ENCODE measurements at places on chromosomes 11 and 22.

- no peak for DNase-seq
- no peaks in the 10 kb centered on the region for H3K4me1 ChIP-seq
- no peaks in the 10 kb centered on the region for H3K36me3 ChIP-seq
Observed at GRCh38 chr11:68279676-68280075, 7.9 kb upstream of the C11orf24 start.

GRCh38 chr11:3880724-3881123 is 25.3 kb downstream of the STIM1 start:
- no peak for DNase-seq
- no peaks in the 10 kb centered on the region for H3K27me3 ChIP-seq
- no peaks in the 10 kb centered on the region for H3K36me3 ChIP-seq
- peaks cover 16% of the 10 kb centered on the region for H3K4me1 ChIP-seq
- no peak overlapping the region for H3K27ac ChIP-seq
- no peak overlapping the region for H3K4me3 ChIP-seq

DNA sequence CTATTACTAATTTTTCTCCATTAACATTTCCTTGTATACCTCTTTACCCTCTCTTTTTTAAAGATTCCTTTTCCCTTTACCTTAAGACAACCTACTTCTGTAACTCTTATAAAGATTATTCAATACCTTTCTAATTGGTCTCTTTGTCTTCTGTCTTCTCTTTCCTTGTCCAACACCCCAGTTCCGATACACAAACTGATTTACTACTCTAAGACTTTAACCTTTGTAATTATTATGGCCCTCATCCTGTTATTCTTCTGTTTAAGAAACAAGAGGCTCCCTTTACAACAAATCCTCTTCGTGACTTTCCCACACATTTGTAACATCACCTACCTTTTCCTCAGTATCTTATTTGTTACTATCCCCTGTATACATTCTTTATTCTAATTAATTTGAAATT is 81.8 kb downstream of the TTC17 start:
- H3K4me3 ChIP-seq, result no peak overlapping the region
- peaks cover 50% of the 10 kb centered on the region for H3K36me3 ChIP-seq
- no peaks in the 10 kb centered on the region for H3K27me3 ChIP-seq
- no peak for DNase-seq
- H3K4me1 ChIP-seq, result no peaks in the 10 kb centered on the region
- no peak overlapping the region for H3K27ac ChIP-seq

DNA sequence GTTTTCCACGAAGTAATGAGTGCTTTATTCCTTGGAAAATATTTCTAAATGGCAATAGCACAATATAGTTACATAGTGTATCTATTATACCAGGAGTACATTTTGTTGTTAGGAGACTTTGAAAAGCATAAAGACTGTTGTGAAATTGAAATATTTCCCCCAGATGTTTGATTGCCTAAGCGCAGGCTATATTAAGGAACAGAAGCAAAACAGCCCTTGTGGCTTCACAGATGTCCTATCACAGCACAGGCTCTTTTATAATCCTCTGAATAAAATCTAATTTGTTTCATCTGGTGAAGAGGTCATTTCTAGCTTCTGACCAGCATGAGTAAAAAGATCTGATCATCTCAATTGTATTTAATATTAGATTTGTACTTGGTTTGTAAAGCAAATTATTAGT is 48.2 kb downstream of the BSX start:
- H3K4me3 ChIP-seq, result no peak overlapping the region
- H3K27me3 ChIP-seq, result peaks cover 5% of the 10 kb centered on the region
- peaks cover 5% of the 10 kb centered on the region for H3K36me3 ChIP-seq
- H3K27ac ChIP-seq, result no peak overlapping the region
- H3K4me1 ChIP-seq, result no peaks in the 10 kb centered on the region

DNA sequence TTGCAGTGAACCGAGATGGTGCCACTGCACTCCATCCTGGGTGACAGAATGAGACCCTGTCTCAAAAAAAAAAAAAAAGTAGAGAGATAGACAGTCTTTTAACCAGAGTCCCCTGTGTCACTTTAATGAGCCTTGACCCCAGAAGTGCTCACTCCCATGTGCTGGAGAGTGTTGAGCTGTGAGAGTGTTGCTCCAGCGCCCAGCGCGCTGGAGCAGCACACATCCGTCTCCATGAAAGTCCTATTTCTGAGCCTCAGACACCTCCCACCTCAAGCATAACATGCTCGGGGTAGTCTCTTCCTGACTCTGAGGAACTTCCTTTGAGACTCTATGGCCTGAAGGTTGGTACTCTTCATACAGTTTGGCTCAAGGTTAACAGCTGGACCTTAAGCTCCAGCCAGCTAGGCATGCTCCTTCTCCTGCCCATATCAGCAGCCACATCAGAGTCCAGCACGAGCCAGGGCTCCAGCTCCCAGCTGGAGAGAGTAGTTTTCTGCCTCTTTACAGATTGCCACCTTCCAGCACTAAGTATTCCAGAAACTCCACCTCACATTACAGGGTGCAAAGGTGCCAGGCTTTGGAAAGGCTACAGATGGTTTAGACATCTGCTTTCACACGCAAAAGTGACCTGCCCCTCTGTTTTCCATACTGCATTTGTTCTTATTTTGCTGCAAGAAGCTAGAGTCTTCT is 29.4 kb upstream of the UBASH3B start:
- no peak for DNase-seq
- peaks cover 10% of the 10 kb centered on the region for H3K27me3 ChIP-seq
- H3K4me1 ChIP-seq, result peaks cover 6% of the 10 kb centered on the region
- no peak overlapping the region for H3K4me3 ChIP-seq
- H3K36me3 ChIP-seq, result no peaks in the 10 kb centered on the region

DNA sequence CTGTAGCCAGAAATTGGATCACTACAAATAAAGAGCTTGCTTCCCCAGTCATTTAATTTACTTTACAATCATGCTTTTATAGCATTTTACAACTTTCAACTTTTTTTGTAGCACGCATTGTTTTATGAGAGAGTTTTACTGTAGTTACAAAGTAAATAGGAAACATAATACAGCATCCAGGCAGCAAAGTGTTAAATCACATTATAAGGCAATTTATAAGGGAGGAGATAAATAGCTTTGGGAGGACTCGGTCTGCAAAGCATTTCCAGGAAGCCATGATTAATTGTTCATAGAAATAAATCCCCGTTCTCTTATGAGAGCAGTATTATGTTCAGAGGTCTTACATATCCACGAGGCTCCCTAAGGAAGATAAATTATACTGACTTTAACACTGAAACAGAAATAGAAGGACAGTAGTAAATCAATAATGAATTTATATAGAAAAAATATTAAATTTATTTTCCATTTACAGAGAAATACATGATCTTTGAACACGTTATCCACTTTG is 792.6 kb upstream of the RAG2 start:
- no peak for DNase-seq
- H3K27ac ChIP-seq, result no peak overlapping the region
- H3K36me3 ChIP-seq, result peaks cover 6% of the 10 kb centered on the region
- H3K4me3 ChIP-seq, result no peak overlapping the region
- H3K27me3 ChIP-seq, result no peaks in the 10 kb centered on the region

DNA sequence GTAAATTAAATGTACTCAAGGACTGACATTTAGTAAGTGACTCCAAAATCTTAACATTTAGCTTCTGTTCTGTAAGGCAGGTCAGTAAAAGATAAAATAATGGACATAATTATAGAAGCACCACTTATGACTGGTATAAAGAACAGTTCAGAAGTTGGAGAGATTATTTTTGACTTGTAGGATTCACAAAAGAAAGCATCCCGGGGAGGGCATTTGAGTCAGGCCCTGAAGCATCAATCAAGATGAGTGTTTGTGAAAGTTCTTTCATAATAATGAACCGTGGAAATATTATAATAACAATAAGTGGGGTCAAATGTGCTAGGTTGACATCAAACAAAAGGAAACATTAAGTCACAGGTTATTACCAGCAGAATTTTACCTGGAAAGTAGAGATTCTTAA is 201.9 kb downstream of the DDX10 start:
- no peak overlapping the region for H3K27ac ChIP-seq
- no peaks in the 10 kb centered on the region for H3K27me3 ChIP-seq
- no peak for DNase-seq
- H3K4me3 ChIP-seq, result no peak overlapping the region
- peaks cover 12% of the 10 kb centered on the region for H3K4me1 ChIP-seq

- no peak overlapping the region for H3K4me3 ChIP-seq
- peaks cover 64% of the 10 kb centered on the region for H3K27me3 ChIP-seq
- H3K4me1 ChIP-seq, result no peaks in the 10 kb centered on the region
- H3K27ac ChIP-seq, result no peak overlapping the region
- H3K36me3 ChIP-seq, result no peaks in the 10 kb centered on the region
Observed at GRCh38 chr11:57392066-57392762, 1.8 kb upstream of the PRG2 start.

- no peak for DNase-seq
- H3K36me3 ChIP-seq, result no peaks in the 10 kb centered on the region
- H3K27ac ChIP-seq, result no peak overlapping the region
- no peak overlapping the region for H3K4me3 ChIP-seq
- H3K4me1 ChIP-seq, result peaks cover 18% of the 10 kb centered on the region
Observed at GRCh38 chr11:17510507-17511206, 33.6 kb downstream of the USH1C start.

DNA sequence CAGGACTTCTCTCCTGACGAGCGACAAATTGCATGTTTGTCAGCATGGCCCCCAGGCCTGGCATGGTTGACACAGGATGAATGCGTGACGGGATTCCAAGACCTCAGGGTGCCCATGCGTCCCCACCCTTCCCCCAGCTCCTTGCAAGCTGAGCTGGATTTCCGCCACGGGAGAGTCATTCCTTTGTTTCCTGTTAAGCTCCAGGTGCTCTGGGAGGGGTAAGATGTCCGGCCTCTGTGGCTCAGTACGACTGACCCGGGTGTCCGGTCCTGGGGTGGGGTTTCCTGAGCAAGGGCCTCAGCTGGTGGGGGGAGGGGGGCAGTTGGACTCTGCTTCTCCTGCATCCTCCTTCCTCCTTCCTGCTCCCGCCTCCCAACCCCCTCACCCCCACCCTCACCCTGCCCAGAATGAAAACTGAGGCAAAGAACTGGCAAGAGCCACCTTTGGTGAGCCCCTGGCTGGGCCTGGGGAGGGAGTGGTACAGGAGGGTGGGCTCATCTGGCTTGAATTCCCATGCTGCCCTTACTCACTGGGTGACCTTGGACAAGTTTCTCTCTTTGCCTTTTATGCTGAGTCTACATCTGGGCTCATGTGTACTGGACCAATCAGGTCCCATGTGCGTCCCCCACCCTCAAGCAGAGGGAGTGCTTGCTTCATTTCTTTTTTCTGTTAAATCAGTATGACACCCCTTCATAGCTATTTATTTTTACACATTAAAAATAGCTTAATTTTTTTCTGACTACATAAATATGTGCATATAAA is 2.5 kb downstream of the CDC42EP2 start:
- no peaks in the 10 kb centered on the region for H3K36me3 ChIP-seq
- peaks cover 20% of the 10 kb centered on the region for H3K4me1 ChIP-seq
- peak overlapping the region; percentile 72 for H3K4me3 ChIP-seq
- no peak overlapping the region for H3K27ac ChIP-seq
- no peak for DNase-seq

GRCh38 chr22:30906946-30907345 is 61.6 kb downstream of the MORC2 start:
- no peak overlapping the region for H3K27ac ChIP-seq
- peak; percentile 22 for DNase-seq
- H3K36me3 ChIP-seq, result peaks cover 15% of the 10 kb centered on the region
- H3K4me1 ChIP-seq, result no peaks in the 10 kb centered on the region

- no peaks in the 10 kb centered on the region for H3K27me3 ChIP-seq
- H3K4me3 ChIP-seq, result no peak overlapping the region
- no peak overlapping the region for H3K27ac ChIP-seq
- DNase-seq, result no peak
Observed at GRCh38 chr11:115313224-115313838, 190.9 kb downstream of the CADM1 start.

GRCh38 chr11:117715801-117716200 is 81.2 kb downstream of the DSCAML1 start:
- no peaks in the 10 kb centered on the region for H3K36me3 ChIP-seq

- H3K36me3 ChIP-seq, result peaks cover 17% of the 10 kb centered on the region
- H3K4me1 ChIP-seq, result peaks cover 18% of the 10 kb centered on the region
- DNase-seq, result no peak
- no peak overlapping the region for H3K4me3 ChIP-seq
Observed at GRCh38 chr22:26783885-26784284, 126.5 kb downstream of the MIAT start.

GRCh38 chr22:49201046-49201970 is 626.4 kb downstream of the BRD1 start:
- H3K27ac ChIP-seq, result no peak overlapping the region
- no peaks in the 10 kb centered on the region for H3K36me3 ChIP-seq
- peaks cover 47% of the 10 kb centered on the region for H3K27me3 ChIP-seq
- no peaks in the 10 kb centered on the region for H3K4me1 ChIP-seq

DNA sequence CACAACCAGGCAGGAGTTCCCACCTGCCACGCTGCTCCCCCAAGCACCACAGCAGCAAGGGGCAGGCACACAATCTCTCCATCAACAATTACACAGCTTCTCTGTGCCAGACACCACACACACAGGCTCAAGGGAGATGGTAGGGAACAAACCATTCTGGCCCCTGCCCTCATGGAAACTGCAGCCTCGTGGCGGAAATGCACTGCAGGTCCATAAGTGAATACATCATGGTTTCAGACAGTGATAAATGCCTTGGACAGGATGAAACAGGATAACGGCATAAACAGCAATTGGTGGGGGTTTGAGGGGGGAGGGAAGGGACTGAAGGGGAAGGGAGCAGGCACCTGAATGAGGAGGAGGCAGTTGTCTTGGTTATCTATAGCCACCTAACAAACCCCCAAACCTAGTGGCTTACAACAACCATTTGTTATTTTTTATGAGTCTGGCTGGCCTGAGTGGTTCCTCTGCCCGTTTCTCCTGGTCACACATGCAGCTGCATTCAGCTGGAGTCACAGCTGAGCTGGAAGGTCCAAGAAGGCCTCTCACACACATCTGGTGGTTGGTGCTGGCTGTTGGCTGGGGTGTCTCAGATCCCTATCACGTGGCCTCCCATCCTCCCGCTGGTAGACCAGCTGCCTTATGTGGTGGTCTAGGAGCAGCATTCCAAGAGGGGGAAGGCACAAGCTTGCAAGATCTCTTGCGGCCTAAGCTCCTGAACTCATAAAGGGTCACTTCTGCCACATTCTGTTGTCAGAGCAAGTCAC is 15.0 kb upstream of the YWHAH start:
- peak overlapping the region; percentile 26 for H3K27ac ChIP-seq
- H3K36me3 ChIP-seq, result no peaks in the 10 kb centered on the region
- peaks cover 11% of the 10 kb centered on the region for H3K4me1 ChIP-seq
- DNase-seq, result no peak

- H3K36me3 ChIP-seq, result no peaks in the 10 kb centered on the region
- no peak overlapping the region for H3K4me3 ChIP-seq
- H3K27ac ChIP-seq, result no peak overlapping the region
- DNase-seq, result no peak
- H3K27me3 ChIP-seq, result no peaks in the 10 kb centered on the region
Observed at GRCh38 chr11:103806130-103806895, 230.1 kb upstream of the DDI1 start.

- DNase-seq, result no peak
- H3K36me3 ChIP-seq, result peaks cover 11% of the 10 kb centered on the region
- no peak overlapping the region for H3K27ac ChIP-seq
- H3K27me3 ChIP-seq, result no peaks in the 10 kb centered on the region
- H3K4me1 ChIP-seq, result peaks cover 34% of the 10 kb centered on the region
- H3K4me3 ChIP-seq, result no peak overlapping the region
Observed at GRCh38 chr11:118625036-118625690, 17.7 kb downstream of the PHLDB1 start.

- no peak overlapping the region for H3K27ac ChIP-seq
- H3K4me1 ChIP-seq, result no peaks in the 10 kb centered on the region
- no peaks in the 10 kb centered on the region for H3K27me3 ChIP-seq
- no peak for DNase-seq
- H3K36me3 ChIP-seq, result peaks cover 14% of the 10 kb centered on the region
Observed at GRCh38 chr22:37713761-37714160, 16.9 kb downstream of the TRIOBP start.

Data from mesothelial cell of epicardium (in vitro differentiated cells).